DMS53 (cell line): ENCODE measurements at places on chromosomes 16 and 17.

- no peak for DNase-seq
Measured at GRCh38 chr16:85029981-85030401, 2.4 kb downstream of the KIAA0513 start.

GRCh38 chr17:57966246-57966645 is 11.0 kb upstream of the CUEDC1 start:
- DNase-seq = no peak

- DNase-seq = no peak
Measured at GRCh38 chr16:8931859-8932258, 31.8 kb downstream of the USP7 start.

DNA sequence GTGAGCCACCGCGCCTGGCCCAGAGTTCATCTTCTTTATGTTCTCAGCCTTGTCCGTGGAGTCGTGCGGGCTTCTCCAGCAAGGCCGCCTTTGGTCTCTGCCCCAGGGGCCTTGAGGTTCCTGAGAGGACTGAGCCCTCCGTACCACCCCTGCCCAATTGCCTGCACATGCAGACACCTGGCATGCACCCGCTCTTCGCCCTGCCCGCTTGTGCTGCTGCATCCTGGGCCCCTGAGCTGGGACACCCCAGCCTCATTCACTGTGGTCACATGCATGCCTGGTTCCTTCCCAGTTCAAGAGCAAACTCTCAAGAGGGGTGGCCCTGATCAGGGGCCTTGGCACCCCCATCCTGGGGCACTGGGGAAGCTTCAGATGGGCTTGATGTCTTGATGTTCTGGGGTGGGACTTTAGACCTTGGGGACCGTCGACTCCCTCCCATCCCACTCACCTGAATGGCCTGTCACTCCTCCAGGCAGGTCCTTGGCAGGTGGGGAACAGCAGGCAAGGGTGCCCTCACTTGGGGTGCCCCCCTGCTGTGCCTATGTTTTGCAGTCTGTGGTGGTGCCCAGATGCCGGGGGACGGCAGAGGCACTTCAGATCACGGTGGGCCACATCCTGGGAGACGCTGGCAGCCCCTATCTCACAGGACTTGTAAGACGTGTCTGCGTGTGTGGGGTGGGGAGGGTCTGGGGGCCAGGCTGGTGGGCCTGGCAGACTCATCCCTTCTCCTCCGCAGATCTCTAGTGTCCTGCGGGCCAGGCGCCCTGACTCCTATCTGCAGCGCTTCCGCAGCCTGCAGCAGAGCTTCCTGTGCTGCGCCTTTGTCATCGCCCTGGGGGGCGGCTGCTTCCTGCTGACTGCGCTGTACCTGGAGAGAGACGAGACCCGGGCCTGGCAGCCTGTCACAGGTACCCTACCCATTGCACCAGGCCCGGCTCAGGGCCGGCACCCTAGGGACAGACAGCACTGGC is 12.7 kb upstream of the SPNS2 start:
- no peak for DNase-seq

DNA sequence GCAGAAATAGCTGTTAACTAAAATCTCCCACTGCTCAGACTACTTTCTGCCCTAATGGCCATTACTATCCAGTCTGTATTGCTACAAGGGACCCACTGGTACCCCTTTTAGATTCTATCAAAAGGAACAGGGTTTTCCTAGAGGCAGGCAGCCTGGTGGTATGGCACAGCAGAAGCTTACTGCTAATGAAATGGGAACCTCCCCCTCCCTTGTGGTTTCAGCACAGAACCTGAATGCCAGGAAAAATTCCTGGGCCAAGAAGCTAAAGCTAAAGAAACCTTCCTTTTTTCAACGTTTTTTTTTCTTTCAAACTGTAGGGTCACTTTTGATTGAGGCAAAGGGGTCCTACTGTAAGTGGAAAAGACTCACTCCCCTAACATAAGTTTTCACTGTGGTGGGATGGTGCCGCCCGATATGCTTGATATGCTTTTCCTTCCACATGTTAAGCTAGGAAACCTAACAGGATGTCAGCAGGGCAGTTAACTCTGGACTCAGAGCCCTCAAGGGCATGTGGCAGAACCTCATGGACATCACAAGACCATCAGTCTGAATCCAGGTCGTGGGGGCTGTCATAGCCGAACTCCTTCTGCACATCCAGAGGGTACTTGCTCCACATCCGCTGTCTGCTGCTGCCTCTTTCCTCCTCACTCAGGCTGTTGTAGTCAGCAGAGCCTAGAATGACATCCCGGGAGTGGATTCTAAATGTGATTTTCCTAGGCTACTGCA is 9.8 kb downstream of the SLC7A6OS start:
- DNase-seq = no peak

DNA sequence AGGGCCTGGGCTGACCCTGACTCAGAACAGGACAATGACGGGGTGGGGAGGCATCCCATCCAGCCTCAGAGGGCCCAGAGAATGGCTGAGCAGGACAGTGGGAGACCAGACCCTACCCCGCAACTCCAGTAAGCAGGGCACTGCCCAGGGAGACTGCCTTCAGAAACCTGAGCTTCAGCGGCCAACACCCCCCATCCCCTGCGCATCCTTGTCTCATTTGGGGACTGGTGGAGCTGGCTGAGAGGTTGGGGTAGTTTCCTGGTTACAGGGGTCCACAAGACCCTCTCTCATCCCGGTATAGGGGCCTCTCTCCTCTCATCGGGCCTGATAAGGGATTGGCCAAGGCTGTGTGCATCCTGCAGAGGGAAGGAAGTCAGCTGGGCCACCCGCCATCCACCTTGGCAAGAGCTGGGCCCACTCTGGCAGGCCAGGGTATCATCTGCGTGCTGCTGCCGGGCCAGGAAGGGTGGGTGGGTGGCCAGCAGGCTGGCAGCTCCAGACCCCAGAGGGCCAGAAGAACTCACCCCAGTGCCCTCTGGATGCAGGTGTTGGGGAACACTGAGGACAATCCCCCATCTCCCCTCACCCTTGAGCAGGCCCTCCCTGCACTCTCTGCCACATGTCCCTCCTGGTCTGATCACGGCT is 229.1 kb downstream of the KATNIP start:
- DNase-seq = no peak

GRCh38 chr16:54522584-54522983 is 236.0 kb upstream of the IRX3 start:
- DNase-seq = no peak

DNA sequence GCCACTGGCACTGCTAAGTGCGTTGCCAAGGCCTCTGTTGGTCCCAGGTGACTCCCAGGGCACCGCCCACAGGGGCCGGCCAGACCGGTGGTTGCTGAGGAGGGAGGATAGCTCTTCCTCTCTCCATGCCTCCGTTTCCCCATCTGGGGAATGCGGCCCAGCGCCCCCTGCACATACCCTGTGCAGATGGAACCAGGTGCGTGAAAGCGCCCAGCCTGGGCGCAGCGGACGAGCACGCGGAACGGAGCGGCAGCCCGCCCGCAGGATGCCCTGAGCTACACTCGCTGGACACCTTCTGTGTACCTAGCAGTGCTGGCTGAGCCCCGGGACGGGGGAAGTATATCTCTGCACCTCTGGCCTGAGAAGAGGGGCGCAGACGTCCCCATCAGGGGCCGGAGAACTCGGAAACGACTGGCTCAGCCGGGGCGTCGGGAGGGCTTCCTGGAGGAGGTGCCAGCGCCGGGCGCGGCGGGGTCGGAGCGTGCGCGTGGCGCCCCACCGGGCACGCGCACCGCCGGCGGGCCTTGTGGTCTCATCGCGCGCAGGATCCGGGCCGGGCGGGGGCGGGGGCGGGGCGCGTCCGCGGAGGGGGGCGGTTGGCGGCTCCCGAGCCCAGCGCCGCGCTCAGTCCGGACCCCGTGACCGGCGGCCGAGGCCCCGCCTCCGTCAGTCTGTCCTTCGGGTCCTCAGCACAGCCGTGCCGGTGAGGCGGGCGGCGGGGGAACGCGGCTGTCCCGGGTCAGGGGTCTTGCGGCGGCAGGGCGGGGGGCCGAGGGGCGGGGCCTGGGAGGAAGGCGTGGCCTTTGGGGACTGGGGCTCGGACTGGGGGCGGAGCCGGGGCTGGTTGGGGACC is at the start of the genes CCDC78 and HAGHL:
Gene CCDC78 (minus strand): TSS at position 6 of the 853 bp plus-strand sequence. CDS start 76 bp downstream, outside the sequence.
Gene HAGHL (plus strand): TSS at position 669 of the 853 bp plus-strand sequence. CDS start 404 bp downstream, outside the sequence.
- DNase-seq = peak; percentile 89

DNA sequence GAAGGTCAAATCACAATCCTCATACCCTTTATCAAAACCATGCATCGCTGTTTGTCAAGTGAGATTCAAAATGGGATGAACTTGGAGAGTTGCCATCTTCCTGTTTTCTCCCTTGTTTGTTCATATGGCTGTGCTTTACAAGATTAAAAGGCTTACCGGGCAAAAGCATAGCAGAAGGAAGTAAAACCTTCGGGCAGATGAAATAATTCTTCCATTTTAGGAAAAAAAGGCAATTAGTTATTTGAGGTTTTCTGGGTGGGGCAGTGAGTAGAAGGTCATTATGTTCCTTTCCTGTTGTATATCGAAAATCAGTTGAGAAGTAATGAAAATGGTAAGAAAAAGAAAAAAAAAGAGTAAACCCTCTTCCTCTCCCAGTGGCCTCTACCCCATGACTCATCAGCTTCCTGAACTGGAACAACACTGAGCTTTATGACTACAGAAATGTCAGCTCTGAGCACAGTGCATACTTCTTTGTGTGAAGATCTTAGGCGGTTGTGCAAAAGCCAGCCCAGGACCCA is 369.2 kb downstream of the CDH13 start:
- DNase-seq = peak; percentile 75

DNA sequence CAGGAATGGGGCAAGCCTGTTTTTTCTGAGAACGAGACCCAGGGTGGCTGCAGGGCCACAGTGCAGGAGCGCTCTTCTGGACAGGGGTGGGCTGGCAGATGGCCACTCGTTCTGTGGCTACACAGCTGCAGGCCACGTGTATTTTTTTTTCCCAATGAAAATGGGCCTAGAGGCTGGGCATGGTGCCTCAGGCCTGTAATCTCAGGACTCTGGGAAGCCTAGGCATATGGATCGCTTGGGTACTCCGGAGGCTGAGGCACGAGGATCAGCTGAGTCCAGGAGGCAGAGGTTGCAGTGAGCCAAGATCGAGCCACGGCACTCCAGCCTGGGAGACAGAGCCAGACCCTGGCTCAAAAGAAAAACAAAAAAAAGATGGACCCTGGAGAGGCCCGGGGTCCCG is 6.8 kb downstream of the UNKL start:
- no peak for DNase-seq
